ENCODE measurements at places on chromosomes 13 and 19.

DNA sequence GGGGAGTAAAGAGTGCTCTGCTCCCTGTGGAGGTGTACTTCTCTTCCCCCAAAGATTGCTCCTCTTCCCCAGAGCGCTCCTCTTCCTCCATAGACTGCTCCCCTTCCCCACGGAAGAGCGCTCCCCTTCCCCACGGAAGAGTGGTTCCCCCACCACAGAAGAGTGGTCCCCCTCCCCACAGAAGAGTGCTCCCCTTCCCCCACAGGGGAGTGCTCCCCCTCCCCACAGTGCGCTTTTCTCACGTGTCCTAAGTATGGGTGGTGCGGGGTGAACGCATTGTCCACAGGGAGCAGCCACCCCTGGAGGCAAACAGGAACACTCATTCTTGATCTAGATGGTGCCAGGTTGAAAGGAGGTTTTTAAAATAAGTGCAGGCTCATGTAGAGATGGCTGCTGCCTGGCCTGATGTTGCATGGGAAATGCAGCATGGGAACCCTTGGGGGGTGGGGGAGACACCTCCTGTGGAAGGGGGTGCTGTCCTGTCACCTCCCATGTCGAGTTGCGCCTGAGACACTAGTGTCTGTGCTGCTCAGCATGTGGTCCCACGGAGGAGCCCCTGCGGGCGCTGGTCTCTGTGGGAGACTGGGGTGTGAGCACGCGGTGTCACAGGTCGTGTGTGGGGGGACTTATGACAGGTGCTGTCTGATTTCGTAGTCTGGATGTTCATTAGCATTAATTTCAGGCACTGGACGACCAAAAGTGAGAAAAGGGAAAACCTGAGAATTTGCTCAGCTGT lies 52.2 kb downstream of the ATP11A start:
- DNase-seq, result no peak

- no peak for DNase-seq
Measured at GRCh38 chr19:46788968-46789338, 559 bp upstream of the SLC1A5 start.

DNA sequence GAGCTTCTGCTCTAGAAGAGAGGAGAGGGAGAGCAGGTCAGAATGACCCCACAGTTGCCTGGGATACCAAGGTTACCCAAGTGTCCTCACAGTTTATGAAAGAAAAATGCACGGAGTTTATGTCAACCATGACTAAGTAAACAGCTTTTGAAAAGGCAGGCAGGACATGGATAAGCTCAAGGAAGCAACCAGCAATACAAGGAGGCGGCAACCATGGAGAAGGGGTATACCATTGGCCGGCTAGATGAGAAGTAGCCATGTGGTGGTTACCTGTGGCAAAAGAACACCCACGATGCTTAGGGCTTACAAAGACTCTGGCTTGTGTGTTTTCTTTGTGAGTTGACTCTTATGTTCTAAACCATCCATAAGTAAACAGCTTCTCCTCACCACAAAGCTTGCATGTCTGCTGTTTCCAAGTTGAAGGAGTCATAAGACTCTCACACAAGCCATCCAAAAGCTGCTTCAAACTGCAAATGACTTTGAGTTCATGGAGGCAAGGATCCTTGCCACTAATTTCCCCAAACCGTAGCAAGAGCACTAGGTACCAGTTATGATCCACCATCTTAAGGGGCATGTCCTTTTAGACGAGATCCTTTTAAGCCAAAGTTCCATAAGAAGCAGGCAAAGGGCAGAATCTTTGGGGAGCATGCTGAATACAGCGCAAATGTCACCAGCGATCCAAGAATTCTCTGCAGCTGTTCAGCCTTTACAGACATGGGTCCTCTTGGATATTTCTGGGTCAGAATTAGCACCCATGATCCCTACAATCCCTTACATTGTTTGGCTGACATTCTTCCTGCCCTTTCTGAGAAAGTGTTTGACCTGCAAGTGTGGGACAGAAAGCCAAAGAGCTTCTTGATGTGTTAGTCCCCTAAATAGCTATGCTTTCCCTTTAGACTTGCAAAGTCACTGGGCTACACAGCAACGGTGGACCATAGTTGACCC lies 74.8 kb upstream of the IPO5 start:
- DNase-seq, result no peak

DNA sequence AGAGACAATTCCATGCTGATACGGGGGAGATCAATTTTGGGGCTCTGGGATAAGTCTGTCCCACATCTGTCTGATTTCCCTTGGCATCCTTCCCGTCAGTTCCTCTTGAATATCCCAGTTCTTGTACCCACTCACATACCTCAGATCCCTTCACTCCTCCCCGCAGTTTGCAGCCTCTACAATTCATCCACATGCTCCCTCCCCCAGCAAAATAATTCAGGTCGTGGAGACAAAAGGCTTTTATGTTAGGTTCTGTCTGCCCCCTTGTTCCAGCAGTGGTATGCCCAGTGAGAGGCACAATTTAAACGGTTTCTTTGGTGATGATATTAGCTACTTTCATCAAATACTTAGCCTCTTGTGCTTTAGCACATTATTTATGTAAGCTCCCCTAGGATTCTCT lies 9.6 kb downstream of the RPS16 start:
- DNase-seq, result no peak

All from DND-41 (cell line).